Activated CD4-positive, alpha-beta T cell treated with anti-CD3 and anti-CD28 coated beads for 24 hours (primary cell): ENCODE measurements at places on chromosomes 4 and X.

GRCh38 chr4:17398035-17398434 is 113.9 kb downstream of the QDPR start:
- no peak for DNase-seq

DNA sequence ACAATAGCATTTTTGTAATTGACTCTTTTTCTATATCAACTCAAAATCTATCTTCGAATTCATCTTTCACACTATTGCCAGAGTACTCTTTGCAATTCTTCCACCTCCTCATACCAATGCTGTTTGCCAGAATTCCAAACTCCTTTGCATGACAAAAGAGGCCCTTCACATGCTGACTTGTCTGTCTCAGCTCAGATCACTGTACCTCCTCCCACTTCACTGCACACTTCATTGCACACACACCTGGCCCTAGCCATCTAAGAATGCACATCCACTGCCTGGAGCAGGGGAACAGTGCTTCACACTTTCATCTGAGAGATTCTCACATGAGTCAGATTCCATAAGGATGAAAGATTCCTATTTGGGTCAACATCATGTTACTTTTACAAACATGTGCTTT is 56.5 kb downstream of the PRDM5 start:
- no peak for DNase-seq

DNA sequence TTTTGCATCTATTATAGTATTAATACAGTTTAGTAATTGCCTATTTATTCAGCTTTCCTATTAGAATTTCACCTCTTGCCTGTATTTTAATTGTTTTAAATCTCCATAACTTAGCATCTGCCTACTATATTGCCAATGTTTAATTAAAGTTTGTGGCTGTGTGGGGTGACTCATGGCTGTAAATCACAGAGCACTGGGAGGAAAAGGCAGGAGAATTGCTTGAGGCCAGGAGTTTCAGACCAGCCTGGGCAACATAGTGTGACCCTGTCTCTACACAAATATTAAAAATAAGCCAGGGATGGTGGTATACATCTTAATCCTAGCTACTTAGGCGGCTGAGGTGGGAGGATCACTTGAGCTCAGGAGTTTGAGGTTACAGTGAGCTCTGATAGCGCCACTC is 14.5 kb upstream of the CCSER1 start:
- DNase-seq, result no peak

- DNase-seq, result no peak
Observed at GRCh38 chr4:185754961-185755360, 57.0 kb downstream of the SORBS2 start.

- DNase-seq, result no peak
Observed at GRCh38 chr4:54902271-54902670, 223.1 kb downstream of the KDR start.

GRCh38 chr4:113784497-113785250 is 23.1 kb upstream of the CAMK2D start:
- DNase-seq, result no peak

- no peak for DNase-seq
Observed at GRCh38 chrX:150902434-150903109, 4.1 kb upstream of the CD99L2 start.

DNA sequence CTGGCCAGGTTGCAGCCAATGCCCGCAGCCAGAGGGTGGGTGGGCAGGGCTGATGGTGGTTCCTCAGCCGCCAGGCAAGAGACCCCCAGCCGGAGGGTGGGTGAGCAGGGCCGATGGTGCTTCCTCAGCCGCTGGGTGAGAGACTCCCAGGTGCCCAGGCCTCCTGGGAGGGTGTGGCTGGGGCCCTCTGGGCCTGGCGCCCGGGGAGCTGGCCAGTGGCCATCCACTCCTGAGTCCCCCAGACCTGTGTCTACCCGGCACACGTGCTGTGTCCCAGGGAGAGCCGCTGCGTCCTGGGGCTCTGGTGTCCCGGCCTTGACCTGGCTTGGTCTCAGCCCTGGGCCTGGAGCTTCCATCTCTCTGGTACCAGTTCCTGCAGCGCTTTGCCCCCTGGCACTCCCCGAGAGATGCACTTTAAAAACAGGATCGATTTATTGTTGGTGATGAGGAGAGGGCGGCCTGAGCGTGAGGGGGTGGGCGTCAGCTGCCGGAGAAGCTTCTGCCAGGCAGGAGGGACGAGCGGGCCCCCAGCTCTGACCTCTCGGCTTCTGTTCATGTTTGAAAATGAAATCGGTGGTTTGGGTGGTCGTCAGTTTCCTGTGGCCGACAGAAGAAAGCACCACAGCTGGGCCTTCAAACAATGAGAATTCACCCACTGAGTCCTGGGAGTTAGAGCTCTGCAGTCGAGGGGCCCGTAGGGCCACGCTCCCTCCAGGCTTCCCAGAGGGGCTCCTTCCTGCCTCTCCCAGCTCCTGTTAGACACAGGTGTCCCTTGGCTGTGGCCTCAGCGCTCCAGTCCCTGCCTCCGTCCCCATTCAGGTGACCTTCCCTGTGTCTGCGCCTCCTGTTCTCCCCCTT is 6.5 kb downstream of the DOK7 start:
- DNase-seq, result no peak

- DNase-seq, result no peak
Observed at GRCh38 chr4:13703096-13703495, 75.6 kb upstream of the BOD1L1 start.

- no peak for DNase-seq
Observed at GRCh38 chr4:6217716-6218381, 17.5 kb upstream of the JAKMIP1 start.

DNA sequence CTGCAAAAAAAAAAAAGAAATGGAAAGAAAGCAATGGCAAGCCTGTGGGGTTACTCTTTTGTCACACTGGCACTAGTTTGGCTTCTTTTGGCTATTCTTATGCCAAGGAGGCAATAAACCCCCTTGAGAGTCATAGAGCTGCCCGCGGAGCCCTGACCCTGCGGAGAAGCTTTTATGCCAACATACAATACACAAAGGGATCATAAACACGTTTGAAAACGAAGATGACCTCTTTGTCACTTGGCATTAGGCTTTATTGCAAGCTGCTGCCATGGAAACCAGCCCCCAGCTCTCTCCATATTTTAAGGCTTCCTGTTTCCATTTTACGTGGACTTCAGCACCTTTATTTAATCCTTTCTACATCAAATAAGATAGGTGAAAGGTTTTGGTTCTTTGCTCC is 7.6 kb downstream of the NEUROG2 start:
- DNase-seq, result no peak

DNA sequence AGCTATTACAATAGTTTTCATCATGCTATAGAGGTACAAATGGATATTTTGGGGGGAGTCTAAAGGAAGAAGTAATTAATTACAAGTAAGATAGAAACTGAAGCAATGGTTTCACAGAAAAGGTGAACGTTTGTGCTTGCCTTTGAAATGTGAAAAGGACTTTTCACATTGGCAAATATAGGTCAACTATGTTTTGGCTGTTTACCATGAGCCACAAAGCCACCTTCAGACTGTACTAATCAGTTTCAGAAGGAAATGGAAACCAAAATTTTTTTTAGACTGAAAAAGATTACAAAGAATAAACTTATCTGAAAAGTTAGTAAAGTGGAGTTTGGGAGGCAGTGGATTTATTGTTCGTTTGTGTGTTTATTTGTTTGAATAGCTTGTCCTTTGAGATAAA is 32.1 kb downstream of the SYTL5 start:
- DNase-seq, result no peak

DNA sequence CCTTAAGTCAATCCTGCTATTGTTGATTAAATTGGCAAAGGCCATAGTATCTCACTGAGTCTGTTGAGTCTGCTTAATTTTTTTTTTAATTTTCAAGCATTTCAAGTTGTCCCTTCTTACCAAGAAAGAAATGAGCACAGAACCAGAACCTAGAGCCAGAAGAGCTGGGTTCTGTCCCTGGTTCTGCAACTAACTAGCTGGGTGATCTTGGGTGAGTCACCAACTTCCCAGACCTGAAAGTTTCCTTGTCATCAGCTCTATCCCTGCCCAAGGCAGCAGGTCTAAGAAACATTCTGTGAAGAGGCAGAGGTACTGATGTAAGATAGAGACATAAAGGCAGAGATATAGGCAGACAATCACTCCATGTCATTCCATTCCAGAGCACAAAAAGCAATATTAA is 17.3 kb downstream of the TEC start:
- no peak for DNase-seq

DNA sequence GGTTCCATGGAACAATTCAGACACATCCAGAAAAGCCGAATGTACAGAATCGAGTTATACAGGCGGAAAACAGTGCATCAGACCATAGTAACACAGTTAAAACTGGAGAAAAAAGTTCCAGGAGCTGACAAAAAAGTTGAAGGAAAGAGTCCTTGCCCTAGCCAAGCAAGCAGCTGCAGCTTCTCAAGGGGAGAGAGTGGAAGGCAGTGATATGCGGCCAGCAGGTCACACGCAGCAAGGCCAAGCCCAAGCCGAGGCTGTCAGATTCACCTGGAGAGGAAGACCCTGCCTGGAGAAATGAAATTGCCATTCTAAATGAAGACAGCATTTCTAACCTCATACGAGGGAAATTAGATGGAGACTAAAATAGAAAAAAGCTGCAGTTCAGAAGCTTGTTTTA is 55.8 kb downstream of the RGS12 start:
- DNase-seq, result no peak

GRCh38 chr4:23614284-23614892 is 275.5 kb downstream of the PPARGC1A start:
- DNase-seq, result no peak

- no peak for DNase-seq
Observed at GRCh38 chr4:71171592-71171991, 167.2 kb upstream of the SLC4A4 start.

GRCh38 chr4:11286533-11286932 is 142.2 kb downstream of the HS3ST1 start:
- DNase-seq, result no peak

DNA sequence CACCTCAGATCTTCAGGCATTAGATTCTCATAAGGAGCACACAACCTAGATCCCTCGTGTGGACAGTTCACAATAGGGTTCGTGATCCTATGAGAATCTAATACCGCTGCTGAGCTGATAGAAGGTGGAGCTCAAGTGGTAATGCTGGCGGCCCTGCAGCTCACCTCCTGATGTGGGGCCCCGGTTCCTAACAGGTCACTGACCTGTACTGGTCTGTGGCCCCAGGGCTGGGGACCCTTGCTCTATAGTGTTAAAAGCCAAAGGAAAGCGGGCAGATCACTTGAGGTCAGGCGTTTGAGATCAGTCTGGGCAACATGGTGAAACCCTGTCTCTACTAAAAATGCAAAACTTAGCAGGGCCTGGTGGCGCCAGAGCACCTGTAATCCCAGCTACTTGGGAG is 1047.0 kb upstream of the FTHL17 start:
- no peak for DNase-seq

GRCh38 chr4:8537041-8537461 is 43.1 kb upstream of the GPR78 start:
- DNase-seq, result no peak

DNA sequence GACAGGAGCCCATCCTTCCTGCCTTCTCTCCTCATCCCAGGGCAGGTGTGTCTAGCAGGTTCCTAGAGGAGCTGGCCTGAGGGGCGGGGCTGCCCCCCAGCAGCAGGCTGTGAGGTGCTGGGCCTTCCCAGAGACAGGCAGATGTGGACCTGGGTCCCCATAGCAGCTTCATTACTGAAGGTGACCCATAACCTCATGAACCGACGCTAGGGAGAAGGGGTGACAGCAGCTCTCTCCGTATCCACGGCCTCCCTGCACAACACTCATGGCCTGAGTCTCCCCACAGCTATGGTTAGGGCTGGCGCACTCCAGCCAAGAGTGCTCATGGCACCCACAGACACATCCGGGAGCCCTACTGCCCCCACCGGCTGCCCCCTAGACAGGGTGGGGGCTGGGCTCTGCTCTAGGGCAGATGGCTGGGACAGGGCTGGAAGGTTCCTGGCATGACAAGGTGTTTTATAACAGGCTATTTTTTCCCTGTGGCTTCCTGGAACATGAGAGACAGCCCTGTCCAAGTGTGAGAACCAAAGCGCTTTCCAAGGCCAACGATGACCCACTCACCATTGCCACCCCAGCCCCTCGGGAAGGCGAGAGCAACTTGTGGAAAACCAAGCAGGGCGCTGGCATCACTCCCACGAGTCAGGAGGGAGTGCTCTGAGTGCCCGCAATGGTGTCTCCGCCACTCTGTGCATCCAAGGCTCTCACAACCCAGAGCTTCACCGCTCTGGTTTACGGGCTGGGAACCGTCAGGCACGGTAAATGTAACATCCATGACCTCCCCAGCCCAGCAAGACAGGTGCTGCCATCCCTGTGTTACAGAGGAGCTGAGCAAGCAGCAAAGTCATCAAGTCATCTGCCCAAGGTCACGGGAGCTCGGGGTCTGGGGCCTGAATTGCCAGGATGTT is 59.8 kb downstream of the ACOX3 start:
- no peak for DNase-seq

- DNase-seq, result no peak
Observed at GRCh38 chr4:141058591-141059512, 74.4 kb downstream of the RNF150 start.

- no peak for DNase-seq
Observed at GRCh38 chr4:139131209-139131870, 45.7 kb downstream of the ELF2 start.

- DNase-seq, result no peak
Observed at GRCh38 chr4:28225689-28226353, 1365.2 kb downstream of the STIM2 start.

DNA sequence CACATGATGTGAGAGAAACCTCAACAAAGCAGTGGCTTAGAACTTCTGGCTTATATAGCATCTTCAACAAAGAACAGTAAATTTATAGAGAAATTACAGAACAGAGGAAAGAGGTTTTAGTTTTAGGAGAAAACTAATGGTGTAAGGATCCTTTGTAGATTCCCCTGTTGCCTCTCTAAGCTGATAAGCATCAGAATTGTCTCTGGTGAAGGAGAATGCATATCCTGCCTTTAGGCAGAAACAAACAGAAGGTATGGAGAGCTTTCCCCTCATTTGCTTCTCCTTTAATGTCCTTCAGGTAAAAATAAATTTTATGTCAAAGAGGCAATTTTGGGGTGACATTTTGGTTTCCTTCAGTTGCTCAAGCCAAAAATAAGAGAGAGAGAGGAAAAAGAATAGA is 625.9 kb downstream of the CCSER1 start:
- no peak for DNase-seq

DNA sequence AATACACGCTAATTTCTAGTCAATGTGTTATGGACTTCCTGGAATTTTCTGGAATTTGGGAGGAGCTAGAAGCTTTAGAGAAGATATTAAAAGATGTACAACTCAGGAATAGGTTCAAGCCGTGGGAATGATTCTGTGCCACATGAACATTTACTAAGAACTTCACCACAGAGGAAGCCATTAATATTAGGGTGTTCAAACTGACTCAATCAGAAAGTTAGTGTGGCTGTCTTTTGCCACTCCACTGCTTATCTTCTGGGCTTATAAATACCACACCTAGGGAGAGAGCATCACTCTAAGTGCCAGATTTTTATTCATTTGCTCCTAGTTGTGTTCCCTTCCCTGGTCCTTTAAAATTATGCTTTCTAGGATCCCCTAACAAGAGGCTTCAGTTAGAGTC is 409.8 kb downstream of the KCTD8 start:
- DNase-seq, result no peak

DNA sequence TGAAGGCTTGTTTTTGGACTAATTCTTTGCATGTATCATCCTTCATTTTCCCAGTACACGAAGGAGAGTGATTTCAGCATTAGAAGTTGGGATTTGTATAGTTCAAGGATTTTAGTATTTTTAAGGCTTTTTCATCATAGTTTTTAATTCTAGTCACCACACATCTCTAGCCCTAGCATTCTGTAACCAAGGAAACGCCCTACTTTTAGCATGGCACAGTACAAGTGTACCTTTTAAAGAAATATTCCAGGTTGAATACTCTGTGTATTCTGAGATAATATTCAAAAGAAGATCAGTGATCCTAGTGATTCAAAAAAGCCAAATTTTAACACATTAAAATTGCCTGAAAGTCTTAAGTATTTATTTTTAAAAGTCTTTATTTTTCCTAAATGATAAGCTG is 150.5 kb downstream of the RAP1GDS1 start:
- no peak for DNase-seq
